GM12878 (cell line): ENCODE measurements at places on chromosomes 4 and X.

DNA sequence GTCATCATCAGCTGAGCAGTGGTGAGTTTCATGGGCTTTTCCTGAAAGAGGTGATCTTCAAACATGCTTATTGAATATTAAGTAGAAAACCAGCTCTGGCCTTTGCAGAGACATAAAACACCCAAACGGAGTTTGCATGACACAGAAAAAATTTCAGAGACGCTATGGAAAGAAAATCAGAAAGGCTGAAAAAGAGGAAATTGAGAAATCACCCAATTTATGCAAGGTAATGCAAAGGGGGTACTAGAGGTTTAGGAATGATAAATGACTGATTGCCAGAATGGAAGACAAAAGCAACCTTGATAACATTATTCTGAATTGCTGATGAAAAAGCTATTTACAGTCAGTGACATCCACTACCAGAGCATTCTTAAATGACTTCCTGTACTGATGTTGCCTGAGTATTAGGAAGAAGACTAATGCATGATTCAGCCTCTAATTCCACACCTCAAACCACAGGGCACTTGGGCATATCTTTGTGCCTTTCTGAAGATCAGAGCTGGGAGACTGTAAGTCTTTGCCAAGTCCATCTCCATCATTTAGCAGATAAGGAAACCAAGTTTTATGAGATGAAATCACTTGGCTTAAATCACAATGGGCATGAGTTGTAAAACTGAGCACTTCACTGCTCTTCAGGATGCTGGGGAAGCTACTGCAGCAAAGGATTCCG is 565.7 kb downstream of the PPARGC1A start:
- no peaks in the 10 kb centered on the region for H3K4me1 ChIP-seq
- H3K36me3 ChIP-seq: no peaks in the 10 kb centered on the region
- no peak overlapping the region for H3K27ac ChIP-seq
- no peaks in the 10 kb centered on the region for H3K27me3 ChIP-seq
- no peak for DNase-seq

DNA sequence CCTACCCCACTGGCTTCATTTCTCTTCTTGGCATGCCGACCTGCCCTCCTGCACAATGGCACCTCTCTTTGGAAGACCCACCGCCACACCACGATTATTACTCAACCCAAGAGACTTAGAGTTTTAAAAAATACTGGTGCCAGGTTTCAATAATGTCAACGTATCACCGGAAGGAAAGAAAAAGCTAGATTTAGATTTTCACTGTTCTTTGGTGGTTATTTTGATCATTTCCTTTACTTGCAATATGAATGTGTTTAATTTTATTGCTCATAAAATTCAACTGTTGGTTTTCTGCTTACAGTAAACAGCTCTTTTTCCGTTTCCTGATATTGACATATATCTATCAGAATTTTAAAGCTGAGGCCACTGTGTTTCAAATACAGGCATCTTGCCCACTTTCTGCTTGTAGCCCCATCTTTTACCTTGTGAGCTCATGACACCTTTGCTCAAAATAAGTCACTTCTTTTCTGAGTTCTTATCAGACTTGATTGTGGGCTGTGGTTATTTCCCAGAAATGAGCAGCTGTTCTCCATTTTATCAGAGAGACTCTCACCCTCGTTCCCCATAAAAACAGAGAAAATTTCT is 439.1 kb downstream of the INPP4B start:
- no peak overlapping the region for H3K4me3 ChIP-seq
- no peaks in the 10 kb centered on the region; the same call in 1 of the 2 replicates for H3K4me1 ChIP-seq
- no peak overlapping the region for H3K27ac ChIP-seq
- H3K27me3 ChIP-seq: no peaks in the 10 kb centered on the region
- no peak for DNase-seq

DNA sequence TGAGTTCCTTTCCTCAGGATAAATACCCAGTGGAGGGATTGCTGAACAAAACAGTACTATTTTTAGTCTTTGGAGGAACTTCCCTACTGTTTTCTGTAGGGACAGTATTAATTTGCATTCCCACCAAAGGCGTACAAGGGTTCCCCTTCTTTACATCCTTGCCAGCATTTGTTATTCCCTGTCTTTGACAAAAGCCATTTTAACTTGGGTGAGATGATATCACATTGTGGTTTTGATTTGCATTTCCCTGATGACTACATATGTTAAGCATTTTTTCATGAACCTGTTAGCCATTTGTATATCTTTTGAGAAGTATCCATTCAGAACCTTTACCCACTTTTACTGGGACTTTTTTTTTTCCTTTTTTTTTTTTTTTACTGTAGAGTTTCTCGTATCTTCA is 126.2 kb upstream of the ANXA10 start:
- no peak for DNase-seq
- no peak overlapping the region for H3K4me3 ChIP-seq
- no peaks in the 10 kb centered on the region for H3K27me3 ChIP-seq
- no peak overlapping the region for H3K27ac ChIP-seq

- no peak overlapping the region for H3K27ac ChIP-seq
- H3K36me3 ChIP-seq: no peaks in the 10 kb centered on the region
- DNase-seq: no peak
- H3K4me3 ChIP-seq: no peak overlapping the region
- no peaks in the 10 kb centered on the region for H3K4me1 ChIP-seq
- no peaks in the 10 kb centered on the region for H3K27me3 ChIP-seq
Measured at GRCh38 chr4:56217343-56217890, 169.9 kb downstream of the AASDH start.

GRCh38 chr4:155948541-155948940 is 5.1 kb downstream of the CTSO start:
- H3K4me1 ChIP-seq: no peaks in the 10 kb centered on the region
- no peak overlapping the region for H3K4me3 ChIP-seq
- no peak overlapping the region for H3K27ac ChIP-seq
- no peaks in the 10 kb centered on the region for H3K27me3 ChIP-seq

DNA sequence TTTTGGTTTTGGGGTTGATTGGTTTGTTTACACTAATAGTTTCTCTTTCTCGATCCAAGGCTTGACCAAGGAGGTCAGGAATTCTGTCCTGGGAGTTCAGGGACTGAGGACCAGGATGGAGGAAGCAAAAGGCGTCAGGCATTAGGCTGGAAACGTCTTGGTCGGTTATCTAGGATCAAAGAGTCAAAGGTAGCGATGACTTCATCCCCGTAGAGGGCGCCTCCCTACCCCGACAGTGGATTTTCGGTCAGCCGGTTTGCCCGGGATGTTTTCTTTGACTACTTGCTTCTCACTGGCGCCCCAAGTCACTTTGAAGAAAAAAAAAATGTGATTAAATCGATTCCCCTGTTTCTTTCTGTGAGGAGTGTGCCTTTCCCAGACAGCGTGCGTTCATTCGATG is 980 bp upstream of the FHDC1 start:
- peaks cover 9% of the 10 kb centered on the region for H3K27me3 ChIP-seq
- 0 out of 2 replicates have a peak overlapping the region, but pooled peaks have one; percentile 74 for H3K4me3 ChIP-seq
- DNase-seq: no peak

- no peaks in the 10 kb centered on the region for H3K27me3 ChIP-seq
- no peak overlapping the region for H3K27ac ChIP-seq
- no peak for DNase-seq
- H3K4me1 ChIP-seq: no peaks in the 10 kb centered on the region
- no peaks in the 10 kb centered on the region for H3K36me3 ChIP-seq
- H3K4me3 ChIP-seq: no peak overlapping the region
Measured at GRCh38 chrX:138229718-138230117, 481.8 kb downstream of the FGF13 start.

- H3K27ac ChIP-seq: no peak overlapping the region
- no peaks in the 10 kb centered on the region for H3K4me1 ChIP-seq
- no peaks in the 10 kb centered on the region for H3K27me3 ChIP-seq
- no peak for DNase-seq
Measured at GRCh38 chrX:475926-476723, 89.4 kb upstream of the PPP2R3B start.

DNA sequence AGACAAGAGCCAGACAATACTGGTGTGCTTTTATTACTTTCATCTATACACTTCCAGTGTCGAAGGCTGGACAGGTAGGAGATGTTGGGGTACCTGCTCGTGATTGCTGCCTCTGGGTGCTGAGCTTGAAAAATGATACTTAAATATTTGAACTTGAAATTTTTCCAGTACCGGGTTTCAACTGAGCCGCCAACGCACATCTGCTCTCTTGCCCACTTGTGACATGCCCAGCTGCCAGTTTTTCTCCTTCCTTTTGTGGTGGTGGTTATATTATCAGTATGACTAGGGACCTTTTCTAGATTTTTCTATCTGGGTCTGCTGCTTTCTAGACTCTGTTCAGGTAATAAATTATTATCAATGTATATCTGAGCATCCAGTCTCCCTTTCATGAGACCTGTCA is 3.4 kb downstream of the OGT start:
- peak overlapping the region; percentile 24 for H3K4me3 ChIP-seq
- H3K36me3 ChIP-seq: no peaks in the 10 kb centered on the region
- DNase-seq: no peak
- no peak overlapping the region; the same call in 1 of the 2 replicates for H3K27ac ChIP-seq

DNA sequence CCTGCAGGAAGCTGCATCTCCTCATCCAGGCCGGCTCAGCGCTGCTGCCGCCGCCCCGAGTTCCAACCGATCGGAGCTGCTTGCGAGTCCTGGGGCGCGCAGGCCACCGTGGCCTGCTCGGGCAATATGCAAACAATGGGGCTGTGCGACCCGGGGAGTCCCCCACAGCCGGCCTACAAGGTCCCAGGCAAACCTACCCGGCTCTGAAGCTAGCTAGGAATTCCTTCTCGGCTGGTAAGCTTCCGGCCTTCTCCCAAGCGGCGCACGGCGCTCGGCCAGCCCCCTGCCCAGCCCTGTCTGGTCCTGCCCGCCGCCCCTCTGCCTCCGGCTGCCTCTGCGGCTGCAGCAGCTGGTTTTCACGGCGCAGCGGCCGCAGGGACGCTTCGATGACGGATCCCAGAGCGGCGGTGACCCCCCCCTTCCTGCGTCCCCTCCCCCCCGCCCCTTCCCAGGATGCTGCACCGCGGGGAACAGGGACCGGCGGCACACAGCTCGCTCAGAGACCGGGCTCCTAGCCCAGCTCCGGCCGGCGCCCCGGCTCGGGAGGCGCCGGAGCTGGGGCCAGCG is 59.4 kb downstream of the TSC22D3 start:
- no peak for DNase-seq
- peak overlapping the region; percentile 81 for H3K4me3 ChIP-seq
- H3K27ac ChIP-seq: peak overlapping the region; percentile 86

- H3K36me3 ChIP-seq: no peaks in the 10 kb centered on the region
- H3K27ac ChIP-seq: no peak overlapping the region
- no peak overlapping the region for H3K4me3 ChIP-seq
- H3K27me3 ChIP-seq: no peaks in the 10 kb centered on the region
Measured at GRCh38 chrX:39850630-39851152, 247.1 kb downstream of the BCOR start.

- no peak for DNase-seq
- H3K4me1 ChIP-seq: no peaks in the 10 kb centered on the region
- no peaks in the 10 kb centered on the region for H3K36me3 ChIP-seq
Measured at GRCh38 chrX:110741213-110741796, 54.3 kb downstream of the CHRDL1 start.

DNA sequence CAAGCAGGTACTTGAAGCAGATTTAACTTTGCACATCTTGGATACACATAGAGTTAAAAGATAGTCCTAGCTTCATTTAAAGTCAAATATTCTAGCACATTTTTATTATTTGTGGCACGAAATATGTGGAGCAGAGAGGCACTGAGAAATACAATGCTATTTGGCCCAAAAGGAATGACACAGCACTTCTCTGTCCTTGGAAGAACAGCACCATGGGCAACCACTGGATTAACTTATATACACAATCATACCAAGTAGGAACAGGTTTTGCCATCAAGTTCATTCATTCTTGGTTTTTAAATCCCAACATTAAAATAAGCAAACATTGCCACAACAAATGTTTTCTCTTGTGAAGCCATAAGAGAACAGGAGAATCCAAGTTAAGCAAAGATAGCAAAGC is 924 bp upstream of the ENAM start:
- no peaks in the 10 kb centered on the region for H3K4me1 ChIP-seq
- no peak for DNase-seq
- H3K27me3 ChIP-seq: no peaks in the 10 kb centered on the region
- H3K27ac ChIP-seq: no peak overlapping the region
- H3K4me3 ChIP-seq: no peak overlapping the region

GRCh38 chr4:20272411-20272872 is 20.7 kb downstream of the SLIT2 start:
- no peaks in the 10 kb centered on the region for H3K36me3 ChIP-seq
- H3K4me3 ChIP-seq: no peak overlapping the region
- DNase-seq: no peak
- H3K4me1 ChIP-seq: no peaks in the 10 kb centered on the region
- H3K27me3 ChIP-seq: no peaks in the 10 kb centered on the region

- no peak overlapping the region for H3K4me3 ChIP-seq
- H3K27ac ChIP-seq: no peak overlapping the region
- no peaks in the 10 kb centered on the region for H3K4me1 ChIP-seq
- no peaks in the 10 kb centered on the region for H3K36me3 ChIP-seq
Measured at GRCh38 chrX:69153060-69153730, 12.1 kb downstream of the PJA1 start.

DNA sequence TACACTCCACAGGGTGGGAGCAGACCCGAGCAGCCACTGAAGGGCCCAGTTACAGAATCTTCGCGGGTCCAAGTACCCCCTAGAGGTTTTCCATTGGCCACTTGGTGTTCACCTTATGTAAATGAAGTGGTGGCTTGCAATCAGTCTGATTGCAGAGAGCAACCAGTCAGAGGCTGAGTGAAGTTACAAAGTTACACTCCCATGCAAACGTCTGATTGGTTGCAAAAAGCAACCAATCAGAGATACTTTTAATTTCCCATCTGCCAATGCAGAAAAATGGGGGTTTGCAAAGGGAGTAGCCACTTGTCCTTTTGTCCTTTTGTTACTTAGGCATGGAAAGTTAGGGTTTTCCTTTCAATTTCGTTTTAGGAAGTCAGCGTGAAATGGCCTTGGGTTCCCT is 27.0 kb upstream of the NKAP start:
- no peaks in the 10 kb centered on the region for H3K27me3 ChIP-seq
- H3K4me1 ChIP-seq: no peaks in the 10 kb centered on the region
- DNase-seq: no peak

- H3K27ac ChIP-seq: no peak overlapping the region
- no peak overlapping the region for H3K4me3 ChIP-seq
- H3K27me3 ChIP-seq: no peaks in the 10 kb centered on the region
- DNase-seq: no peak
- peaks cover 8% of the 10 kb centered on the region; the same call in 1 of the 2 replicates for H3K4me1 ChIP-seq
- no peaks in the 10 kb centered on the region for H3K36me3 ChIP-seq
Measured at GRCh38 chr4:53015681-53016080, 153.6 kb downstream of the RASL11B start.
